T-helper 1 cell (primary cell): ENCODE measurements at places on chromosomes 12 and 14.

DNA sequence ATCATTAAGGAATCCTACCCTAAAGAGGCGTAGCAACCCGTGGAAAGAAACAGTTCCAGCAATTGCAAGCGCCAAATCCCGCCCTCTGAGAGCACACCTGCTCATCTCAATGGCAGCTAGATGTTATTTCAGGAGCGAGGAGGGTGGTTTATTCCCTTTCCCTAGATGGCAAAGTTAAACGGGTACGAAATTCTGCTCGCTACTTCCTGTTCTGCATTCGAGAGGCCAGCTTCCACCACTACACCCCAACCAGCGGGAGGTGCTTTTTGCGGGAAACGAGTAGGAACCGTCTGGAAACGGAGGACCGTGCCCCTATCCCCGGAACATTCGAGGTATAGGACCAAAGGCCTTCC lies 536 bp downstream of the VPS29 start:
- no peak for DNase-seq

DNA sequence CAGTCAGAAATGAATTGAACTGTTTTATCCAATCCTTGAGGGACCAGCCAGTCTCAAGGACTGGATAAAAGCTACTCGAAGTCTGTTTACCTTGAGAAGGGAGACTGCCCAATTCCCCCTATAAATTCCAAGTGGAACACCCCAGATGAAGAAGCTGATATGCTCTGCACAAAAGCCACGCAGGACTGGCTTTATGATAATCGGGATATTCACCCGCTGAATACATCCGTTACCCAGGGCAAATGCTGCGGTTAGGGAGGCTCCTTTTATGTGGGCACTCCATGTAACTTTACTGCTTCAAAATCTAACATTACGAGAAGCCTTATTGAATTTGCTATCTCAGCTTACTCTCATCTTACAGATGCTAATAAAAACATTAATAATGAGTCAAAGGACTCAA lies 119.1 kb downstream of the DENND5B start:
- no peak for DNase-seq

GRCh38 chr14:75231320-75231719 lies 47.3 kb upstream of the FOS start:
- no peak for DNase-seq

GRCh38 chr14:61129168-61129745 lies 148.2 kb downstream of the SLC38A6 start:
- no peak for DNase-seq

- DNase-seq, result no peak
These were observed 194.1 kb downstream of the TMTC3 start for GRCh38 chr12:88336076-88336739.

GRCh38 chr14:27026097-27026496 lies 428.3 kb upstream of the NOVA1 start:
- DNase-seq, result no peak

DNA sequence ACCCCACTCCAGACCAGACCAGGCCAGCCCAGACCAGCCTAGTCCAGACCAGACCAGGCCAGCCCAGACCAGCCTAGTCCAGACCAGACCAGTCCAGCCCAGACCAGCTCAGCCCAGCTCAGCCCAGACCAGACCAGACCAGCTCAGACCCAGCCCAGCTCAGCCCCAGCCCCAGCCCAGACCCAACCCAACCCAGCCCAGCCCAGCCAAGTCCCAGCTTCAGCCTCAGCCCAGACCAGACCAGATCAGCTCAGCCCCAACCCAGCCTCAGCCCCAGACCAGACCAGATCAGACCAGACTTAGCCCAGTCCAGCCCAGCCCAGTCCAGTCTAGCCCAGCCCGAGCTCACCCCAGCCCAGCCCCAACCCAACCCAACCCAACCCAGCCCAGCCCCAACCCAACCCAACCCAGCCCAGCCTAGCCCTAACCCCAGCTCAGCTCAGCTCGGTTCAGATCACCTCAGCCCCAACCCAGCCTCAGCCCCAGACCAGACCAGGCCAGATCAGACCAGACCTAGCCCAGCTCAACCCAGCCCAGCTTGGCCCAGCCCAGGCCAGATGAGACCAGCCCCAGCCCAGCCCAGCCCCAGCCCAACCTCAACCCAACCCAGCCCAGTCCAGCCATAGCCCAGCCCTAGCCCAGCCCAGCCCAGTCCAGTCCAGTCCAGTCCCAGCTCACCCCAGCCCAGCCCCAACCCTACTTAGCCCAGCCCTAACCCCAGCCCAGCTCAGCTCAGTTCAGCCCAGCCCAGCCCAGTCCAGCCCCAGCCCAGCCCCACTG lies 204.7 kb downstream of the BCL11B start:
- DNase-seq, result no peak

GRCh38 chr14:103225476-103225875 lies 102.2 kb downstream of the TNFAIP2 start:
- no peak for DNase-seq

GRCh38 chr14:21019366-21019765 lies 5.5 kb downstream of the NDRG2 start:
- no peak for DNase-seq

GRCh38 chr12:126224032-126224431 lies 1158.8 kb downstream of the AACS start:
- no peak for DNase-seq

DNA sequence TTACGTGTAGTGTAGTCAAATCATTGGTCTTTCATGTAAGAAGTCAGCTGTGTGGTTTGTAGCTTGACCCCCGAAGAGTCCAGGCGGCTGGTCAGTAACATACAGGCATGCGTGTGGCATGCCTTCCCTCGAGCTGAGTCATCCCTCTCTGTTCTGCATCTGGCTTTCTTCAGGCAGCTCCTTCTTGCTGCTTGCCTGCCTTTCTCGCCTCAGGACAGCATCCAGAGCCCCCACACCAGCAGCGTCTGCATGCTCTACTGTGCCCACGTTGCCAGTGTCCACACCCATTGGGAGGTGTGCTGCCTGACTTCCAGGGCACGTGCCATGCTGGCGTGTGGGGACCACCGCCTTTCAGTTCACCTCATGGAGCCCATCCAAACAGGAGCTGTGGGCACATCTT lies 96.8 kb downstream of the EP400 start:
- DNase-seq, result no peak

DNA sequence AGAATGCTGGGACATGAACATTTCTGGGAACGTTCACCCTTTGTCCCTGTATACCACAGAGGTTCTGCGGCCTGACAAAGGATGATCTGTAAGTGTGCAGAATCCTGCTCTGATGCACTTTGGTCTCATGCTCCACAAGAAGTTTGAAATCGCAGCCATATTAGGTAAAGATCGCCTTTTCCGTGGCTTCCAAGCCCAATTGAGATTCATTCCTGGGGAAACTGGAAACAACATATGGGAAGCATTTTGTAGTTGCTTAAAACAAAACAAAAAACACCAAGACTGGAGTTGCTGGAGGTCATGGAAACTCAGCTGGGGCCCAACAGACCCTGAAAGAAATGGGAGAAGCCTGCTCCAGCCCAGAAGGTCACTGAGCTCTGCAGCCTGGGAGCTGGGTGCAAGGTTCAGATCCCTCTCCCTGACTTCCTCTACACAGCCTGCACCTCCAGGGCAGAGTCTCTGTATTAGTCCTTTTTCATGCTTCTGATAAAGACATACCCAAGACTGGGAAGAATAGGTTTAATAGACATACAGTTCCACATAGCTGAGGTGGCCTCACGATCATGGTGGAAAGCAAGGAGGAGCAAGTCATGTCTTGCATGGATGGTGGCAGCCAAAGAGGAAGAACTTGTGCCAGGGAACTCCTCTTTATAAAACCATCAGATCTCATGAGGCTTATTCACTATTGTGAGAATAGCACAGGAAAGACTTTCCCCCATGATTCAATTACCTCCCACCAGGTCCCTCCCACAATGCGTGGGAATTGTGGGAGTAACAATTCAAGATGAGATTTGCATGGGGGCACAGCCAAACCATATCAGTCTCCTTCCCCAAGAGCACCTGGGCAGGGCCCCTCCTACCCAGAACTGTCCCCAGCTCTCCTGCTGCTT lies 60.8 kb upstream of the CHGA start:
- no peak for DNase-seq

GRCh38 chr12:26465419-26466097 lies 270.2 kb downstream of the SSPN start:
- DNase-seq, result no peak

- no peak for DNase-seq
These were observed 641 bp upstream of the HOXC12 start for GRCh38 chr12:53953831-53954693.

GRCh38 chr12:94092516-94093241 lies 55.7 kb upstream of the PLXNC1 start:
- no peak for DNase-seq

GRCh38 chr12:12518919-12519318 lies 43.7 kb downstream of the DUSP16 start:
- no peak for DNase-seq

GRCh38 chr14:102731871-102732800 lies 45.1 kb upstream of the TRAF3 start:
- DNase-seq, result no peak

- no peak for DNase-seq
These were observed 16.2 kb upstream of the EXD2 start for GRCh38 chr14:69175130-69175529.

GRCh38 chr12:19458733-19459132 lies 19.4 kb downstream of the AEBP2 start:
- DNase-seq, result no peak

GRCh38 chr12:89801284-89801683 lies 92.6 kb upstream of the ATP2B1 start:
- DNase-seq, result no peak

DNA sequence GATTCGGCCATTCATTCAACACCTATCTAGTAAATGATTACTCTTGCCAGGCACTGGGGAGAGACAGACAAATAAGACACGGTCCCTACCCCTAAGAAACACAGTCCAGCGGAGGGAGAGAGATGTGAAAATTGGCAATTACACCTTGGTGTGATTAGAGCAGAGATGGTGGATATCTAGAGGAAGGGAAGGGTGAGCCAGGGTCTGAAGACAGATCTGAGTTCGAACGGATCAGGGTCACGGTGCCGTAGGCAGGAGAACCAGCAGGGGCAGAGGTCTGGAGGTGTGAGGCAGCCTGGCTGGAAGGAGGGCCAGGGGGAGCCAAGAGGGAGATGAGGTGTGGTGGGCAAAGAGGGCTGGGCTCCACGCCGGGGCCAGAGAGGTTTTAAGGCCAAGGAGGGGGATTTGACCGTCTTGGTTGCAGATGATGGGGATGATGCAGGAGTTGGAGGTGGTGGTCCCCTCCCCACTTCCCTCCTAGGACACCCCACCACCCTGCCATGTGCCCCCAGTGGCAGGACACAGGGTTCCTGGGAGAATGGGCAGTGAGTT lies 27.1 kb downstream of the FAM222A start:
- DNase-seq, result no peak

DNA sequence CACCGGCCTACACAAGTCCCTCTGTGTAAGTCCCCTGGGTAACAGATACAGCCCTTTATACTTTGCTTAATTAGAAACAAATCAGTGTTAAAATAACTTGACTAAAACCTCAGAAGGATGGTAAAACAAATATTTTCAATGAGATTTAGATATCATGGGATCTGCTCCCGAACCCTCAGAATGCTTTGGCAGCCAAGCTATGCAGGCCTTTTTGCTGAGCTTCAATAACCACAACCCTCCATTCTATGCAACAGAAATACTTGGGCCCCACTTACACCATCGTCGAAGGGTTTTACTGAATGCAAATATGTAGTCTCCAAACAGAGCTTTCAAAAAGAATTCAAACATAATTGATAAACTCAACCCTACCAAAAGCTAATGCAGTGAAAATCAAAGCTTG lies 29.3 kb upstream of the PITPNM2 start:
- DNase-seq, result no peak

DNA sequence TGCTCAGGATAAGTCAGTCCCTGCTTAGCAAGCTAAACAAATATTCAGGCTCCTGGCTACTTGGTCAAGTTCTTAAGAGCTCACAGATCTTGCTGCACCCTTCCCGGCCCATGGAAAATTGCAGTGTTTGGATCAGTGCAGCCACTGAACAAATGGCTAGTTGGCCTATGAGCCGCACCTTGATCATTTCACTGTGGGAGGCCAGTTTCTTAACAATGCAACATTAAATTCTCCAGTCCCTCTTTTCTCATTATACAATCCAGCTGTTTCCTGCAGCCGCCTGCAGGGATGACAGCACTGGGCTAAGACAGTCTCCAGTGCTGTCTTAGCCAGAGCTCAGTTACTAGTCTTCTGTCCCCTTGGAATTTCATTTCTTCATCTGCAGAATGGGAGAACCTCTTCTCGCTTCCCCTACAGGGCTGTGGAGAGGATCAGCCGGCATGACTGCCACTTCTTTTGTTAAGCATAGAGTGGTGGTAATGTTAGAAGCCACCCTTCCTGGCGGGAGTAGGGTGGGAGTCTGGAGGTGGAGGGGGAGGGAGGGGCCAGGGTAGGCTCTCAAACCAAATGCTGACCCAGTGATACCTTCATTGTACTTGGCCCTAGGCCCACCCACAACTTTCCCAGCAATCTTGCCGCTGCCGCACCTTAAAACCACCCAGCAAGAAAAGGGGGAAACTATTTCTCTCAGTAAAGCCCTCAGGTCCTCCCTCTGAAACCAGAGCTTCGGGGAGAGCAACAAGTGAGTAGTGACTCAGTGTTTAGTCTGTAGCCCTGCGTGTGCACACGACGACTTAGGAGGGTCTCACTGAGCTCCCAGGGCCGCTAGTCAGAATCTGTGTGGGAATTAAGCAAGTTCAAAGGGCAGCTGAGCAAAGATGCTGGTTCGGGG lies 145.7 kb downstream of the NUAK1 start:
- DNase-seq, result no peak

- no peak for DNase-seq
These were observed 31.6 kb upstream of the SERPINA6 start for GRCh38 chr14:94354638-94355185.

- no peak for DNase-seq
These were observed 95.1 kb downstream of the NT5DC3 start for GRCh38 chr12:103745962-103746361.

GRCh38 chr14:55341781-55342180 lies 69.8 kb downstream of the ATG14 start:
- DNase-seq, result no peak

DNA sequence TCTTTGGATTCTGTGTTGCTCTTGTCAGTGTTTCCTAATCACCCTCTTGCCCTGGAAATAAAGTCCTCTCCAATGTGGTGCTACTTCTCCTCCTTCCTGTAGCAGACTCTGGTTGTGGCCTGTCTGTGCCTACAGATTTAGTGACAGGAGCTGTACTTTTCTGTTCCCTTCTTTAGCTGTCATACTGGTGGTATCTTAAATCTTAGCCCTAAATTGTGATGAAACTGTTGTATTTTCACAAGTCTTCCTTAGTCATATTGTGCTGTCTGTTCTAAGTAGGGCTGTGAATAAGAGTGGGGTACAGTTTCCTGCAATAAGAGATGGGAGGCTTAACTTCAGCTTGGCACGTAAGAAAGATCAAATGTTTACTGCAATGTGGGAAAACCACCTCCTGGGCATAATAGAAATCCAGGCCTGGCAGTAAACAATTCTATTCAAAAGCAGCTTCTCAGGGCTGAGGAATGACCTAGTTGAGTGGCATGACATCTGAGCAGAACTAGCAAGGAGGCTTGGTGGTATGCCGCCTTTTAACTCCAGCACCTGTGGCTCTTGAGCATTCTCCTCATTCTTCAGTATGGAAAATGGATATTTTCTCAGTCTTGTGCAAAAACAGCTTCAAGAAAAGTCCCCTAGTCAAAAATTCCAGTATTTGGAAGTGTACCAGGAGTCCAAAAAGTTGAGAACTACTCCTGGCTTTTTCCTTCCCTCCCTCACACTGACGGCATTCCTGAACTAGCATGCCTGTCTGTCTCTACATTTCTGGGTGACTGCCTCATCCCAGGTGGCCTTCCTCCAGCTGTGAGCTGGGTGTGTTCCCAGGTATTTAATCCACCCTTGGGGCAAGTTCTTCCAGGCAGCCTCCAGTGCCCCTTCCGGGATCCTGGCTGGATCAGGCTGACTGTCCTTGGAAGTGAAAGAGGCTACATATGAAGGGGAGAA lies 19.5 kb downstream of the ANO6 start:
- DNase-seq, result no peak
